ENCODE measurements at places on chromosomes 3 and 15.

GRCh38 chr15:89982315-89983055, 18.6 kb upstream of the ZNF710 start:
- no peak for DNase-seq
- H3K27ac ChIP-seq, result no peak overlapping the region
- H3K27me3 ChIP-seq, result peaks cover 16% of the 10 kb centered on the region
- no peaks in the 10 kb centered on the region for H3K36me3 ChIP-seq
- H3K4me3 ChIP-seq, result no peak overlapping the region

GRCh38 chr3:11582191-11582968, 61.3 kb downstream of the VGLL4 start:
- H3K4me1 ChIP-seq, result peaks cover 43% of the 10 kb centered on the region
- peak overlapping the region; percentile 77 for H3K27ac ChIP-seq
- H3K4me3 ChIP-seq, result peak overlapping the region; percentile 54
- H3K36me3 ChIP-seq, result peaks cover 7% of the 10 kb centered on the region
- no peaks in the 10 kb centered on the region for H3K27me3 ChIP-seq

DNA sequence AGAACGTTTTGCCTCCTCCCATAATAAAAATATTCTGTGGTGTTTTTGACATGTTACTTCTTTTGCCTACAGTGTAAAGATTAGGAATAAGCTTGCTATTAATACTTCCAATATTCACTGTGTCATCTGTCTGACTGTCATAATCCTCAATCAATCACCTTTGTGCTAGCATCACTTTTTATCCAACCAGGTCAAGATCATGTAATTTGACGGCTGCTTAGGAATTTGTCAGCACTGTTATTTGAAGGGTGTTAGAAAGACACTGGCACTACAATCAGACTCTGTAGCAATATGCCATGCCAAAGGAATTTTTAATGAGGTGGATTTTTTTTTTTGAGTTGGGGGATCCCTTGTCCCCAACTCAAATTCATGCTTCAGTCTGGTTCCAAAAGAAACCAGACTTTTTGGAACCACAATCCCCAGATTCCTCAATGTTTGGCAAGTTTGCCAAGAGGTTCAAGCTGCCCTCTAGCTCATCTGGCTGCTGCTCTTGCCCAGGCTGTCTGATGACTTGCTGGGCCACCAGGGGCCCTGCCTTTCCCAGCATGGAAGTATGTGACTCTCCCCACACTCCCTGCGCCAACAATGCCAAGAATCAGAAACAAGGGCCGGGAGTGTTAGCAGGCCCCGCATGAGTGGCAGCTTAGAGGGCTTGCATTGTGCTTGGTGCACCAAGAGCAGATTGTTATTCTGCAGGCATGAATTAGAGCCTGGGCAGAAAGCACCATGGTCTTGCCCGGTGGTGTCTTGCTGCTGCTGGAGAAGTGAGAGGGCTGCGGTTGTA, 58.6 kb upstream of the TSC22D2 start:
- H3K36me3 ChIP-seq, result no peaks in the 10 kb centered on the region
- H3K27ac ChIP-seq, result peak overlapping the region; percentile 75
- H3K27me3 ChIP-seq, result no peaks in the 10 kb centered on the region
- no peak overlapping the region for H3K4me3 ChIP-seq
- DNase-seq, result no peak
- H3K4me1 ChIP-seq, result peaks cover 35% of the 10 kb centered on the region

- no peak for DNase-seq
- H3K27me3 ChIP-seq, result peaks cover 15% of the 10 kb centered on the region
- no peak overlapping the region for H3K27ac ChIP-seq
- H3K4me1 ChIP-seq, result no peaks in the 10 kb centered on the region
- H3K4me3 ChIP-seq, result no peak overlapping the region
- no peaks in the 10 kb centered on the region for H3K36me3 ChIP-seq
Observed at GRCh38 chr3:155737844-155738460, 6.9 kb downstream of the PLCH1 start.

- H3K27ac ChIP-seq, result no peak overlapping the region
- H3K4me3 ChIP-seq, result peak overlapping the region; percentile 72
- DNase-seq, result no peak
- H3K36me3 ChIP-seq, result no peaks in the 10 kb centered on the region
- peaks cover 2% of the 10 kb centered on the region for H3K27me3 ChIP-seq
- no peaks in the 10 kb centered on the region for H3K4me1 ChIP-seq
Observed at GRCh38 chr15:47718497-47719437, 1.5 kb downstream of the SEMA6D start.

- peaks cover 9% of the 10 kb centered on the region for H3K4me1 ChIP-seq
- no peak overlapping the region for H3K4me3 ChIP-seq
- no peak overlapping the region for H3K27ac ChIP-seq
- H3K27me3 ChIP-seq, result no peaks in the 10 kb centered on the region
- no peaks in the 10 kb centered on the region for H3K36me3 ChIP-seq
Observed at GRCh38 chr3:33687406-33688010, 30.5 kb downstream of the CLASP2 start.

GRCh38 chr15:29802411-29802810, 19.9 kb downstream of the TJP1 start:
- H3K27me3 ChIP-seq, result no peaks in the 10 kb centered on the region
- H3K27ac ChIP-seq, result no peak overlapping the region
- H3K36me3 ChIP-seq, result peaks cover 7% of the 10 kb centered on the region
- H3K4me1 ChIP-seq, result peaks cover 8% of the 10 kb centered on the region

DNA sequence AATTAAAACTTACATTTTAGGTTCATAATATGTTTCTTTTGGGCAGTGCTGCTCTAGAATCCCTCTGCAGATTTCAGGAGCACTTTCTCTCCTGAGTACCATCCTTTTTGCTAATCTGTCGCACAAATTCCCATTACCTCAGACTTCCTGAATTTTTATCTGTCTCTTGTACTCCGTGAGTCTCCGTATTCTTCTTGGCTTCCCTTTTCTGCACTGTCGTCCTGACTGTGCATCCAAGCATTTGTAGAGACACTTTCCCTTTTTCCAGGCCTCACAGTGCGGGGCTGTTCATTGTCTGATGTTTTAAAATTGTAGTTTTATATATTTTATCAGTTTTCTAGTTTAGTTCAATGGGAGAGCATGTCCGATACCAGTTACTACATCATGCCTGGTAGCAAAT, 27.3 kb downstream of the MEF2A start:
- H3K27ac ChIP-seq, result no peak overlapping the region
- no peak for DNase-seq
- no peaks in the 10 kb centered on the region for H3K36me3 ChIP-seq
- no peak overlapping the region for H3K4me3 ChIP-seq
- peaks cover 8% of the 10 kb centered on the region for H3K4me1 ChIP-seq
- H3K27me3 ChIP-seq, result no peaks in the 10 kb centered on the region

GRCh38 chr15:35166730-35167359, 81.8 kb upstream of the NANOGP8 start:
- H3K27me3 ChIP-seq, result no peaks in the 10 kb centered on the region
- H3K4me1 ChIP-seq, result peaks cover 11% of the 10 kb centered on the region
- no peak overlapping the region for H3K27ac ChIP-seq
- H3K36me3 ChIP-seq, result no peaks in the 10 kb centered on the region
- no peak overlapping the region for H3K4me3 ChIP-seq

DNA sequence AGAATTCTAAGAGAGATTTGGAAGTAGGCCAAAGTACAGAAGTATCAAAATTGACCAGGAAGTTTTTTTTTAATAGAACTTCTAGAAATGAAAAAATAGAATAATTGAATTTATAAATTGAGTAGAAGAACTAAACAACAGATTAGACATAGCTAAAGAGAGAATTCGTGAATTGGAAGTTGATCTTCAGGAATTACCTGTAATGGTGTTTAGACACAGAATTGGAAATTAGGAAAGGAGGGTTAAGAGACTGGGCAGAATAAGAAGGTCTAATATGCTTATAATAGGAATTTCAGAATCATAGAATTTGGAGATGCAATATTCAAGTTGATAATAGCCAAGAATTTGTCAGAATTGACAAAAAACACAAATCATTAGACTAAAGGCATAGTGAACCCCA, 16.2 kb downstream of the ACVR2B start:
- H3K4me3 ChIP-seq, result no peak overlapping the region
- H3K36me3 ChIP-seq, result no peaks in the 10 kb centered on the region

GRCh38 chr15:35376707-35377106, 169.3 kb downstream of the DPH6 start:
- H3K4me3 ChIP-seq, result no peak overlapping the region
- no peaks in the 10 kb centered on the region for H3K27me3 ChIP-seq
- no peak overlapping the region for H3K27ac ChIP-seq
- H3K4me1 ChIP-seq, result no peaks in the 10 kb centered on the region

GRCh38 chr15:35834216-35834830, 288.4 kb upstream of the DPH6 start:
- H3K4me1 ChIP-seq, result no peaks in the 10 kb centered on the region

DNA sequence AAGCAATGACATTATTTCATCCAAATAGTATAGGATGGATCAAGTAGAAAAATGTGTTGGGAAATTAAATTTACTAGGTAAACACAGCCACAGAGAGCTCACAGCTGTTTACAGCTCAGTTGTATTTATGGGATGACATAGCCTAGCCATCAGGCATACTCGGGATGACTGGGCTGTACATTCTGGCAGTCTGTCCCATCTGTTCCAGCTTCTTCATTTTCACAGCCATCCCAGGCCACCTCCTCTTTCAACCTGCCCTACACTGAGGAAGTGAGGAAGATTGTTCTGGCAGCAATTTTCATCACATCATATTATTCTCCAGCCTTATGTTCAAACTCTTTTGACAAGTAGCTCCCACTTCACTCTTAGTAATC, 98.4 kb upstream of the PFN2 start:
- H3K27me3 ChIP-seq, result no peaks in the 10 kb centered on the region
- no peaks in the 10 kb centered on the region for H3K36me3 ChIP-seq
- no peak for DNase-seq
- H3K4me1 ChIP-seq, result peaks cover 11% of the 10 kb centered on the region
- no peak overlapping the region for H3K27ac ChIP-seq
- no peak overlapping the region for H3K4me3 ChIP-seq

DNA sequence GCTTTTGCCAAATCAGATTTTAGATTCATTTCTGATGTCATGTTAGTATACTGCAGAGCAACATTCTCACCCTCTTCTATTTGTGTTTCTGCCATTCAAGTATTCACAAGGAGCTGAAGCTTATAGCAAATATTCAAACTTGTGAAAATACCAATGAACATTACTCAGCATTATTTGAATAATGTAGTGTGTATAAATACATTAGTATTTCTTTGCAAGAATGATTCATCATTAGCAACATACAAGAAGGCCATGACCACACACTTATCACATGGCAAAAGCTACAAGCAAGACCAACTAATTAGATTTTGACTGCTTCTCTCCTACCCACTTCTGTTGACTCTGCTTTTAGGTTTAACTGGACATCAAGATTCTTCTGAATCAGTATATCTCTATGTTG, 124.9 kb downstream of the IGSF11 start:
- no peaks in the 10 kb centered on the region for H3K27me3 ChIP-seq
- H3K27ac ChIP-seq, result no peak overlapping the region
- peak; percentile 2 for DNase-seq

DNA sequence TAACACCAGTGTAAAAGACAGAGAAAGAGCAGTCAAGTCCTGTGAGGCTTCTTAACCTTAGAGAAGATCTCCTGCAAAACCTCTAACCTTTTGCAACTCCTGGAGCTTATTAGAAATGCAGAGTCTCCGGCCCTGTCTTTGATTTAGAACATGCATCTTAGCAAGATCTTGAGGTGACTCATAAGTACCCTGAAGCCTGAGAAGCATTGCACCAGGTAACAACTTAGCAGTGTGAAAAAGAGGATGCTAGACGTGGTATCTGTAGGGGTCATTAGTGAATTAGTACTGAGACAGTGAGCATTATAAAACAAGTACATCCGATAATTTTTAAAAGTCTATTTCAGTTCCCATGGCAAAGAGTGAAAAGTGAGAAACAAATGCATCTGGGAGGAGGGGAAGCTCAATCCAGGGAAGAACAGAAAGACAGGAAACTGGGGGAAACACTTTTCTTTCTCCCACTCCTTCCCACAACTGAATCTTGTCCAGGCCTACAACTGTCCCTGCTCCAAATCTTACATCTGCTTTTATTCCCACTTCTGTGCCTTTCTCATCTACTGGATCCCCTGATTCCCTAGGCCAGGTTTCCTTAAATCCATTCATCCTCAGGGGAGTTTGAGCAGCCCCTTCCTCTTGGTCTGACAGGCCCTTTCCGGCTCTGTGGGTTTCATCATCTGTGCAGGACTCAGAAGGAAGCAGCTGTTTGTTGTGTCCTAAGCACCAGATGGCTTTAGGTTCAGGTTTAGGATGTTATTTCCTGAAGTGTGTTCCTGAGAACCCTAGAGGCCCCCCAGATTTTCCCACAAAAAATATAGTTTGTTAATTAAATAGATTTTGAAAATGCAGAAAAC, 128.1 kb upstream of the IL12A start:
- no peak for DNase-seq
- H3K4me1 ChIP-seq, result peaks cover 37% of the 10 kb centered on the region
- no peak overlapping the region for H3K4me3 ChIP-seq
- H3K27me3 ChIP-seq, result no peaks in the 10 kb centered on the region

DNA sequence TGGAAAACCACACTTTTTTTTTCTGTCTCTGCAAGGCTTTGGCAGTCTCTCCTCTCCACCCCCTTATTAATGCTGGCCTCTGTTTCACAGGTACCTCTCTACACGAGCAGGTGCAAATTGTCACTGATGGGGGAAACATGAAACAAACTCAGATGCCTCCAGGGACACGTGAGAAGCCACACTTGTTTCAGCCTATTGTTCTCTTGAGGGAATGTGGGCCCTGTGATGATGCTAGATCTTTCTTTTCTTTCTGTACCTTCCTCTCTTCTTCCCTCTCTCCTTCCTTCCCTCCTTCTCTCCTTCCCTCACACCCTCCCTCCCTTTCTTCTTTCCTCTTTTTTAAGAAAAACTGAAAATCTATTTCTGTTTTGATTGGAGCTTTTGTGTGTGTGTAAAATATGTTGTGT, 5.7 kb upstream of the BLM start:
- no peak for DNase-seq
- no peaks in the 10 kb centered on the region for H3K36me3 ChIP-seq
- H3K4me3 ChIP-seq, result no peak overlapping the region
- peaks cover 3% of the 10 kb centered on the region for H3K4me1 ChIP-seq
- no peaks in the 10 kb centered on the region for H3K27me3 ChIP-seq
- H3K27ac ChIP-seq, result no peak overlapping the region

DNA sequence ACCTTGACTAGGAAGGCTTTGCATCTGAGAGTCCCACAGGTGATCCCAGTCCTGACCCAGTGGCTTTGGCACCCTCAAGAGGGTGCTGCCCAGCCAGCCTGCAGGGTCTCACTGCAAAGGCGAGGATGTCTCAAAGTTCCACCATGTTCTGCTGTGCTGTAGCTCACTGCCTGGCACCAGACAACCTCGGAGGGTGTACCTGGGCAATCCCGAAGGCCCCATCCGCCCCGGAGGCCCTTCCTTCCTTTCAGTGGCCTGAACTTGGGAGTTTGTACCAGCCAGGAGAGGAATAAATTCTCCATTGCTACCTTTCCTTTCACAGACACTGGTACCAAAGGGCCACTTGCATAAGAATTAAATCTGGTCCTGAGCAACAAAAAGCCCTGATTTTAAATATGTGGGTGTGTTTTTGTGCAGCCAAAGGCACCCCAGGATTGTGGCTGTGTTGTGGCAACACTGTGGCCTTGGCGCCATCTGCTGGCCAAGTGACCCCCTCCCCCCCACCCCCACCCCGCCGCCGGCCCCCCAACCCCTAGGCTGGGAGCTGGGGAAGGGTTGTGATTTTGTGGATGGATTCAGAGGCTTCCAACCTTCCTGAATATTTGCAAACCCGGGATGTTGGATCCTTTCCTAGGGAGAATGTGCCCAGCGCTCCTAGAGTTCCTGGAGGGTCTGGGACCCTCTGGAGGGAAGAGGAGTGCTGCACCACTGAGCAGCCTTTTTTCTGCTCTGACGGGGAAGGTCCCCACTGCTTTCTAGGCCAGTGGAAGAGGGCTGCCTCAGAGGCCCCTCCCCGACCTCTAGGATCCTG, 9.7 kb upstream of the PTPN23 start:
- H3K4me1 ChIP-seq, result no peaks in the 10 kb centered on the region
- no peaks in the 10 kb centered on the region for H3K27me3 ChIP-seq
- H3K27ac ChIP-seq, result no peak overlapping the region
- H3K4me3 ChIP-seq, result no peak overlapping the region
- no peaks in the 10 kb centered on the region for H3K36me3 ChIP-seq

- no peaks in the 10 kb centered on the region for H3K36me3 ChIP-seq
- no peak for DNase-seq
- no peaks in the 10 kb centered on the region for H3K27me3 ChIP-seq
Observed at GRCh38 chr15:64754663-64755426, 20.5 kb downstream of the RBPMS2 start.
